ENCODE measurements at places on chromosomes 3 and 15.

- no peaks in the 10 kb centered on the region for H3K27me3 ChIP-seq
- no peak overlapping the region for H3K27ac ChIP-seq
- no peak for DNase-seq
- H3K4me1 ChIP-seq: no peaks in the 10 kb centered on the region
- H3K36me3 ChIP-seq: no peaks in the 10 kb centered on the region
Measured at GRCh38 chr3:187473778-187474406, 105.7 kb downstream of the RTP4 start.

GRCh38 chr3:122391681-122392446 lies 7.9 kb downstream of the FAM162A start:
- no peaks in the 10 kb centered on the region for H3K4me1 ChIP-seq
- no peak overlapping the region for H3K4me3 ChIP-seq
- no peaks in the 10 kb centered on the region for H3K27me3 ChIP-seq
- no peaks in the 10 kb centered on the region for H3K36me3 ChIP-seq
- no peak overlapping the region for H3K27ac ChIP-seq
- no peak for DNase-seq

DNA sequence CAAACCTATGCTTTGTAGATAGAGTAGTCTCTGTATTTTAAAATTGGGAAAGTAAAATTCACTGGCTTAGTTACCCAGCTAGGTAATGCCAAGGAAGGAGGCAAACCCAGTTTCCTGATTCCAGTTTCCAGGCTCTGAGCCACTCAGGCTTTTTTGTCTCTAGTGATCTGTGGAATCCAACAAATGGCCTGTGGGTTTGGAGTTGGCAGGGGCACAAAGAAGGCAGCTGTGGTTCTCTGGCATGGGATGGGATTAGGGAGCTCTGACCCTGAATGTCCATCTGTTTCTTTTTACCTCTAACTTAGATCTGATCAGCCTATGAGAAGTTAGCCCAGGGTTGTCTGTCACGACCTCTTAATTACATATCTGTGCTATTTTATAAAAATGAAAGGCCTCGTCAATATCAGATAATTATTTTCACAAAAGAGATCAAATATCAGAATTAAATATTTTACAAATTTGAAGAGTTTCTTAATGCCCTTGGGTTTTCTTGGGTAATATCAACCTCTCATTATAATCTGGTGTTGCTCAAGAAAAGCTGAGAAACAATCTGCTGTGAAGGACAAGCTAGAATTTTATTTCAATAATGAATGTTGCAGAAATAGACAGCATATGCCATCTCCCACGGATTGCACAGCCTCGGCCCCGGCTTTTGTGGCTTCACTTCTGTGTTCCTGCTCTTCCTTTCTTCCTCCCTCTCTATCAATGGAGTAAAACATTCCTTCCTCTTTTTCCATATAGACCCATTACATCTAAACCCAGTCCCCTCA lies 63.7 kb upstream of the DAZL start:
- H3K27me3 ChIP-seq: no peaks in the 10 kb centered on the region
- no peak overlapping the region for H3K27ac ChIP-seq
- H3K4me1 ChIP-seq: no peaks in the 10 kb centered on the region

DNA sequence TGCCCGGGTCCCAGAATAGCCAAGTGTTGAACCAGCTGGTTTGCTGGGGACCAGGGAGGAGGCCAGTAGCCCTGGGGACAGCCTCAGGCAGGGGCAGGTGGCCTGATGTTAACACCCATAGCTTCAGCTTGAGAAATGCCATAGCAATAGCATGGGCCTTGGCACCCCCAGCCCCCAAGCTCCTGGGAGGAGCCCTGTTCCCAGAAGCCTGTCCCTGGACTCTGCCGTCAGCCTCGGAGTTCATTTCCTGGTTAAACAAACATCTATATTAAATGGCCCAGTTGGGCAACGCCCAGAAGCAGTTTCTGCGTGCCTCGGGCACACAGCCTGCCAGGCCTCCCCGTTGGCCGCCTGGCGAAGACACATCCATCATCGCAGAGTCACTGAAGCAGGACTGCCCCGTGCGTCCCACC lies 58.2 kb downstream of the FGD5 start:
- H3K4me1 ChIP-seq: peaks cover 37% of the 10 kb centered on the region
- H3K4me3 ChIP-seq: no peak overlapping the region
- no peaks in the 10 kb centered on the region for H3K27me3 ChIP-seq
- no peak overlapping the region for H3K27ac ChIP-seq
- no peaks in the 10 kb centered on the region for H3K36me3 ChIP-seq

DNA sequence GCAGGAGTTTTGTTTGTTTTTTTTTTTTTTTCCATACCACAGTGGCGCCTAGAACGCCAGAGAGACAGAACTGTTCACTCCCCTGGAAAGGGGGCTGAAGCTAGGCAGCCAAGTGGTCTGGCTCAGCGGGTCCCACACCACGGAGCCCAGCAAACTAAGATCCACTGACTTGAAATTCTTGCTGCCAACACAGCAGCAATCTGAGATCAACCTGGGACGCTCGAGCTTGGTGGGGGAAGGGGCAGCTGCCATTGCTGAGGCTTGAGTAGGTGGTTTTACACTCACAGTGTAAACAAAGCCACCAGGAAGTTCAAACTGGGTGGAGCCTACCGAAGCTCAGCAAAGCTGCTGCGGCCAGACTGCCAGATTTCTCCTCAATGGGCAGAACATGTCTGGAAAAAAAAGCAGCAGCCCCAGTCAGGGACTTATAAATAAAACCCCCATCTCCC lies 29.8 kb downstream of the SPICE1 start:
- no peak overlapping the region for H3K27ac ChIP-seq
- peaks cover 8% of the 10 kb centered on the region for H3K36me3 ChIP-seq
- DNase-seq: no peak
- H3K4me3 ChIP-seq: no peak overlapping the region
- no peaks in the 10 kb centered on the region for H3K27me3 ChIP-seq
- peaks cover 3% of the 10 kb centered on the region for H3K4me1 ChIP-seq

GRCh38 chr3:152672320-152672649 lies 162.6 kb upstream of the P2RY1 start:
- H3K36me3 ChIP-seq: no peaks in the 10 kb centered on the region
- H3K4me1 ChIP-seq: no peaks in the 10 kb centered on the region
- H3K27ac ChIP-seq: no peak overlapping the region

DNA sequence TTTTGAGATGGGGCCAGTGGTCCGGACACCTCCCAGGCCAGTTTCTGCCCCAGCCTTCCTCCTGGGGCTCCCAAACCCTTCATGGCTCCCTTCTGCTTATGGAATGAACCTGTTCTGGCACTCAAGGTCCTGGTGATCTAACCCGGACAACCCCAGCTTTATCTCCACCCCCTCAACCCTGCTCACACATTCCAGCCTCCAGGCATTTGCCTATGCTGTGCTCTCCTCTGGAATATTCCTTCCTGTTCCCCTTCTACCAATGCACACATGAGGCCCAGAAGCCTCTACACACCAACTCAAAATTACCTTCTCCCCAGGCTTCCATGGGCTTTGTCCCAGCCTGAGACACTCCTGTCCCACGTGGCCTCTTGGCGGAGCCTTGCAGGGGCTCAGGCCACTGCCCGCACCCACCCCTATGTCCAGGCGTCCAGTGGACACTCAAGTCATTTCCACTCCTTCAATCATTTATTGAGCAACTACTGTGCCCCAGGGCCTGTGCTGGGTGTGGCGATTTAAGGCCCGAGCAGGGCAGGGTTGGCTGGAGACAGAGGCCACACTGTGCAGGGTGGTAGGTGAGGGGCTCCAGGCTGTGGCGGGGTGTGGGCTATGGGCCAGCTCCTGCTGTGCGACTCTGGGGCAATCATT lies 18.8 kb downstream of the PLXND1 start:
- H3K4me1 ChIP-seq: peaks cover 41% of the 10 kb centered on the region
- H3K36me3 ChIP-seq: peaks cover 73% of the 10 kb centered on the region
- no peak overlapping the region for H3K27ac ChIP-seq
- H3K4me3 ChIP-seq: no peak overlapping the region
- no peaks in the 10 kb centered on the region for H3K27me3 ChIP-seq

DNA sequence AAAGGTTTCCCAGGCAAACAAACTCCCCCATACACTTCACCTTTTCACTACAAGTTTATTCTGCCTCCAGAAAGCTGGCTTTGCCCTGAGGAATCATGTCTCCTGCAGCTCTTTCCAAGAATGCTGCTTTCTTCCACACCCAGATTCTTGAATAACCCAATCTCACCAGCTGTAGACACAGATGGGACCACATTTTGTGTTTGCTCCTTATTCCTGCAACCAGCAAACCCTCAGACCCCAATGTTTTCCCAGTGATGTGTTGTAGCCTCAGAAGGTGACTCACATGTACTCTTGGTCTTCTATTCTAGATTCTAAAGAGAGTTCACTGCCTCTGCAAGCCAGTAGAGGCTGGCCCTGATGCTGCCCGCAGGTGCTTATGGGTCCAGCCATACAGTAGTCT lies 23.6 kb upstream of the TRIM59 start:
- no peak overlapping the region for H3K27ac ChIP-seq
- no peak for DNase-seq
- no peak overlapping the region for H3K4me3 ChIP-seq

GRCh38 chr3:154098376-154098775 lies 22.8 kb upstream of the ARHGEF26 start:
- DNase-seq: no peak
- H3K4me1 ChIP-seq: no peaks in the 10 kb centered on the region
- no peaks in the 10 kb centered on the region for H3K36me3 ChIP-seq
- no peak overlapping the region for H3K4me3 ChIP-seq
- no peaks in the 10 kb centered on the region for H3K27me3 ChIP-seq

GRCh38 chr15:88803241-88803919 lies at the start of gene ACAN:
ACAN (plus strand) TSS chr15:88803436; CDS start chr15:88836207, 32,771 bp downstream.
- no peaks in the 10 kb centered on the region for H3K4me1 ChIP-seq
- H3K27me3 ChIP-seq: peaks cover 43% of the 10 kb centered on the region
- DNase-seq: no peak
- H3K36me3 ChIP-seq: no peaks in the 10 kb centered on the region
- H3K27ac ChIP-seq: no peak within 1 kb of the TSS

DNA sequence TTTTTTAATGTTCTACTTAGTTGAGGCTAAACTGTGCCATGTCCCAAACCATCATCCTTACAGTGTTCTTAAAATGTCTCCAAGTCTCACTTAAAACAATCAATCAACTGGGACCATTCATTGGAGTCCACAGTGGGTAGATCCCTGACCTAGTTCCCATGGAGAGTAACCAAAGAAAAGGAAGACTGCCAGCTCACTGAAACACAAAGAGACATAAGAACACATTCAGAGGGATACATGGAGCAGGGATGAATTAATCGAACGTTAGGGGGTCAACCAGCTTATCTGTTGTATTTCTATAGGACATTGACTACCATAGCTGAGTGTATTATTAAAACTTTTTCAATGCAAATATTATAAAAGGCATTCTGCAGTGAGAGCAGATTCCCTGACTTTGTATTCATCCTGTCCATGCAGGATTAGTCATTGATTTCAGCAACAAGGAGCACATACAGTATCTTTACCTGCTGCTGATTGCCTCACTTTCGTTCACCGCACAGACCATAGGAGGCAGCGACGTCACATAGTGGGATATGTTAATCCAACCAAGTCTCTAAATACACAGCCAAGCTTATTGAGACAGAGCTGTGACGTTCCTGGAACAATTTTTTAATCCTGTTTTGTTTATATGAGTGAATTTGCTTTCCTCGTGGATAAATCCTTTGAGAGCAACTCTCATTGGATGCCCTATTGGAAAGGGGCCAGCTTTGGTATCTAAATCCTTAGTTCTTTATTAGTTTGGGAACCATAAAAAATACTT lies 364.9 kb upstream of the RBMS3 start:
- H3K36me3 ChIP-seq: no peaks in the 10 kb centered on the region
- H3K27me3 ChIP-seq: no peaks in the 10 kb centered on the region
- H3K27ac ChIP-seq: no peak overlapping the region
- peaks cover 4% of the 10 kb centered on the region for H3K4me1 ChIP-seq

DNA sequence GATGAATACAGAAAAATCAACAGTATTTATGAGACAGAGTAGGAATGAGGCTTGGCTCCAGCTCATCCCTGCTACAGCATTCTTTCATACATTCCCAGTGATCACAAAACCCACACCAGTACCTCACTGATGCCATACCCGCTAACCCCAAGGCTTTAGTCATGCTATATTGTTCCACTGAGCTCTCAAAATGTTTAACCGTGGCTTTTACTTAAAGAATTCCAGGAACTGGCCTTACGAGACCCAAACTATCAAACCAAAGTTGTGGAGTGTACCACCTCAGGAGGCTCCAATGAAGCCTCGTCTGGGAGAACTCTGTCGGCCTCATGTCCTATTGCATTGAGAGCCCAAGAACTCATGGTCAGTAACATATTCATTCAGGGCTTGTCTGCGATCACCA lies 278.9 kb downstream of the ULK4 start:
- no peak overlapping the region for H3K27ac ChIP-seq
- no peaks in the 10 kb centered on the region for H3K4me1 ChIP-seq
- H3K27me3 ChIP-seq: no peaks in the 10 kb centered on the region

DNA sequence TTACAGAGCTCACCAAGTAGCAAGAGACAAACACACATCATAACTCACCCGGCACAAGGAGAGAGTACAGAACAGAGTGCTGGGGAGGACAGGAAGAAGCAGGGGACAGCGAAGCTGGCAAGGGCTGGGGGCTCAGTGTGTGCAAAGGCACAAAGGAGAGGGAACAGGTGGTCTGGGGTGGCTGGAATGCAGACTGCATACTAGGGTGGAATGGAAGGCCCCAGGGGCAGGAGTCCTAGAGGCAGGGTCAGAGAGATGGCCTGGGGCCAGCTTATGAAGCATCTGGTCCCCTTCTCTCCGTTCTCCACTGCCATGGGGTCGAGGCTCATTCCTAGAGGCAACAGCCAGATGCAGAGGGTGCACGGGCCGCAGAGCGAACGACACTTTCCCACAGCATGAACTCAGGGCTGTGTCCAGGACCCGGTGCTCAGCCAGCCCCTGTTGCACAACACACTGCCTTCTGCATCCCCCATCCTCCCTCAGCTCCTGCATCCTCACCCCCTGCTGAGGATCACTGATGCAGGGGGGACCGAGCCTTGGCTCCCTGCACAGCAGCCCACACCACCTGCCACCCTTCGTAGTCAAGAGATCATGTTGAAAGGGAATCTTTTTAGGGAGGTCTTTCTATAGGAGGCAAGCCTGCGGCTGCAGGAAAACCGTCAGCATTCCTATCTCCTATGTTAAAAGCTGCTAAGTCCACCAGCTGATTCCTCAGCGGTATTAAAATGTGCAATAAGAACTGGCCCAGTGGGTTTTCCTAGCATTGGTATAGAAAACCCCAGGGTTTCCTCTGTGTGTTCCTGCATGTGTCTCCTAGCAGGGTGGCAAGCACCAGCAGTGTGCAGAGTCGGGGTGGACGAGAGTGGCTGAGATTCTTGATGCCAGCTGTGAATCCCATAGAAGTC lies 293.5 kb downstream of the UACA start:
- peaks cover 59% of the 10 kb centered on the region for H3K4me1 ChIP-seq
- no peak for DNase-seq
- no peak overlapping the region for H3K27ac ChIP-seq

DNA sequence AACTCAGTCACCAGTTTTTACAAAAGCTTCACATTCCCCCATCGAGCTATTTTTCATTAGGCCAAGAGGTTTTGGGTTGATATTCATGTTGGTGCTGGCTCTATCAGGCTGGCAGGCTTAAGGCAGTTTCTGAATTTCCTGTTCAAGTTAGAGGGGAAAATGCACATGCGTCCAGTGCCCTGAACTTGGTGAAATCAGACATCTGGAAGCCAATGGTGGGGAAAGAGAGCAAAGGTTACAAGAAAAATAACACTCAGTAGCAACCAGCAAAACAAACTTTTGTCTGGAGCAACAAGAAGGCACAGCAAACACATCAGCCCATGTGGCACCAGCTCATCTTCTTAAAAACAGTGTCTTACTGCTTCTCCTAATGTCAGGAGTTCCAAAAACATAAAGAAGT lies 155.6 kb upstream of the TSC22D2 start:
- no peak overlapping the region for H3K4me3 ChIP-seq
- H3K36me3 ChIP-seq: no peaks in the 10 kb centered on the region
- DNase-seq: no peak
- no peak overlapping the region for H3K27ac ChIP-seq
- no peaks in the 10 kb centered on the region for H3K27me3 ChIP-seq

- no peaks in the 10 kb centered on the region for H3K36me3 ChIP-seq
- no peak for DNase-seq
- no peak overlapping the region for H3K27ac ChIP-seq
- H3K4me1 ChIP-seq: no peaks in the 10 kb centered on the region
Measured at GRCh38 chr3:31065765-31066164, 171.3 kb upstream of the GADL1 start.
